ENCODE measurements at places on chromosomes 6 and 20.

DNA sequence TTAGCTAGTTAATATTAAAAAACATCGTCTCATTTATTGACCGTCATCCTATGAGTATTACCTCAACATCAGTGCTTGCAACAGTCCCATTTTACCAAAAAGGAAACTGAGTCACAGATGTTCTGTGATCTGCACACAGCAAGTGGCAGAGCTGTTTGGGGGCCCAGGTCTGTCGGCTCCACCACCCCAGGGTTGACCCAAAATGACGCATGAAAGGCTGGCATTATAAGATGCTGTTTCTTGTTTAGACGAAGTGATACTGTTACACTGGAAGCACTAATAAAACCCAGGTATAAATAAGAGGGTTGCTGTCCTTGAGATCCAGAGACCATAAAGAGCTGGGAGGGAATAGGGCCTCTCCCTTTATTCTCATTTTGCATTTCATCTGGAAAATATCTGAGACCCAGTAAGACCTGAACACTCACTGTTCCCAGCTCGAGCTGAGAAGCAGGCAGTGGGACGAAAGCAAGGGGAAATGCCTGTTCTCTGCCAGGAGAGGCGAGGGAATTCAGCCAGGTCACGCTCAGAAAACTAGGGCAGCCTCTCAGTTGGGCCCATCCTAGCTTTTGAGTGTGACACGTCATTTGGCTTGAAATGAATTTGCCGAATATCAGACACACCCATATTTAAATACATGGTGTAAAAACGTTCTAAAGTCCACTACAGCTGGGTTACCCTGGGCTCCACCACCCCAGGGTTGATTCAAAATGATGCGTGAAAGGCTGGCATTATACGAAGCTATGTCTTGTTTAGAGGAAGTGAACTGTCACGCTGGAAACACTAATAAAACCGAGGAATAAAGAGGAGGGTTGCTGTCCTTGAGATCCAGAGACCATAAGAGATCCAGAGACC lies 1.4 kb upstream of the MICAL1 start:
- DNase-seq = peak; percentile 54

GRCh38 chr6:42904467-42904866 lies 11.4 kb upstream of the PTCRA start:
- no peak for DNase-seq

- no peak for DNase-seq
These were observed 37.4 kb upstream of the GABRR1 start for GRCh38 chr6:89254569-89254968.

- DNase-seq = no peak
These were observed 17.1 kb downstream of the MRPL14 start for GRCh38 chr6:44110005-44110676.

DNA sequence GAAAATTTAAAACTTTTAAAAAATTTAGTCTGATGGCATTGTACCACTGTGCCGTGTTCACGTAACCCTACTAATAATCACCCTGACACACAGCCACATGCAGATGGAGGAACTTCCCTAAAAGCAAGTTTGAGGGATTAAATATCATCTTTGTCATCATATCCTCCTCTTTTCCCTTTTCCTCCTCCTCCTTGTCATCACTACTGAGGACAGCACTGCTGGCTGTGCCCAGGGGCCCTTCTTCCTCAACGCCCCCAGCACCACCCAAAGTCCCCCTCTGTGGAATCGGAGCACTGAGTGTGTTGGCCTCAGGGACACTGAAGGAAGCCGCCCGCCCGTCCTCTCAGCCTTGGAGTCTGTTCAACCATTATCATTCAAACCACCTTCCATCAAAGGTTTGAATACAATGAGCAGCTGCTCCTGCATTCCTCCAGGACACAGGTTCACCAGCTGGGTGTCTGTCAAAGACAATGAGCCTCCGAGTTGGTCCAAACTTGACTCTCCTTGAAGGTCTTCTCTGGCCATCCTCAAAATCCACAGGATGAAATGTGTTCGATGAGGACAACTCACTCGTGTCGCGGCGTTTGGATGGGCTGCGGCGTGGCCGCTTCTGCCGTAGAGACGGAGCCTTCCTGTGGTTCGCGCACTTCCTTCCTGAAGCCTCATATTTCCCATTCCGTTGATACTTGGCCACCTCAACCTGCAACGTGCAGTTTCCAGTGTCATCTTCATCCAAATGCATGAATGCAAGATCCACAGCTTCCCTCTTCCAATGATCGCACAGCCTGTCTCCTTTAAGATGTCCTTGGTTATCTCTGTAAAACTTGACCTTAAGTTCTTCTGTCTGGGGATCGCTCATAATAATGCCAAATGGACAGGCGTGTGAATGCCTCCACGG lies 23.3 kb downstream of the NQO2 start:
- peak; percentile 77 for DNase-seq

- DNase-seq = no peak
These were observed 3.3 kb downstream of the PLN start for GRCh38 chr6:118551063-118552053.

DNA sequence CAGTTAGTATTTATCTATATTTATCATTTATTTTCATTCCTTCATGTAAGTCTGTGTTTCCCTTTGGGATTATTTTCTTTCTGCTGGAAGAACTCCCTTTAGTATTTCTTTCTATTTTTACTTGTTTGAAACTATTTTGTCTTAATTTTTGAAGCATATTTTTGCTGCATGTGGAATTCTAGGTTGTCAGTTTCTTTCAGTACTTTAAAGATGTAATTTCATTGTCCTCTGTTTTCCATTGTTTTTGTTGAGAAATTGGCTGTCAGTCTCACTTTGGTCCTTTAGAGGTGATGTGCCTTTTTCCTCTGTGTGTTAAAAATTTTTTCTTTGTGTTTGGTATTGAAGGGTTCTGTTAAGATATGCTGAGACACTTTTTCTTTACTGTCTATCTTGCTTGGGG lies 17.1 kb downstream of the RNF182 start:
- DNase-seq = no peak

DNA sequence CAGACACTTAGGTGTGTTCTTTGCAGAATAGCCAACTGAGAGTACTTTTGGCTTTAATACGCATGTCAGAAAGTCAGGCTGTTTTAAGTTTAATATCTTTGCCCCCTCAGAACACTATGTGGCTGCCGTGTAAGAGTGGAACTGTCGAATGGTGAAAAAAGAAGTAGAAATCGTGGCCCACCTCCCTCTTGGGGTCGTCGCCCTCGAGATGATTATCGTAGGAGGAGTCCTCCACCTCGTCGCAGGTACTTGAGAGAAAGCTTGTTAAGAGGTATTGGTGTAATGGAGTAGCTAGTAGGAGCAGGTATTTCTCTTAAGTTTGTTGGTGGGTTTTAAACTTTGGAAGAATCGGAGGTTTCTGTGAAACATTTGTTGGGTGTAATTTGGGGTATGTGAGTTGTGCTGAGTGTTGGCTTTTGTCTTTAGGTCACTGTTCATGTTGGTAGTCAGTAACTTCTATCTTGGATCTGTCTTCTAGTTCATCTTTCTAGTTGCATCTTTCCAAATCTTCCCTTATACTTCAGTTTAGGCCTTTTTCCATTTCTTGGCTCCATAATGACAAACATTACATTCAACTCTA lies 4.7 kb downstream of the SRSF3 start:
- no peak for DNase-seq

GRCh38 chr6:99344289-99344688 lies 5.2 kb downstream of the FAXC start:
- no peak for DNase-seq

- peak; percentile 62 for DNase-seq
These were observed 49.8 kb downstream of the CPXM1 start for GRCh38 chr20:2750491-2751251.

DNA sequence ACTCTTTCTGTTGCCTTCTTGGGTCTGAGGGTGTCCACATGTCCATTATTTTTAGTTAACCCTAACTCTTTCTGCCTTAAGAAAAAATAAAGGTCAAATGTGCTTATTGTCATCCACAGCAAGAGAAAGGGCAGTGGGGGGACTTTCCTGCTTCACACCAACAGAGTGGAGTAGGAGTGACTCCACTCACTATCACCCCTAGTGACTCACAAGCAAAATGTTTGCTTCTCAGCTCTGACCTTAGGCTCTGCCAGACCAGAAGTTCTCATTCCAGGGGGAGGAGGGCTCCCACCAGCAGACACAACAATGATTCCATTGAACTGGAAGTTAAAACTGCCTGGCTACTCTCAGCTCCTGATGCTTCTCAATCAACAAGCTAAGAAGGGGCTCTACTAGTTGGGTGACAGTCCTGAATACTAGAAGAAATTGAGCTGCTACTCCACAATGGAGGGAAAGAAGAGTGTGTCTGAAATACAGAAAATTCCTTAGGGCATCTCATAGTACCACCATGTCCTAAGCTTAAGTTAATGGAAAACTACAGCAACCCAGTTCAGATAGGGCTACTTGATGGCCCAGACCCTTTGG lies 83.9 kb upstream of the AFDN start:
- no peak for DNase-seq

GRCh38 chr20:61053487-61053886 lies 198.6 kb upstream of the CDH4 start:
- DNase-seq = no peak

GRCh38 chr6:42409581-42409980 lies 42.1 kb downstream of the TRERF1 start:
- DNase-seq = no peak

- no peak for DNase-seq
These were observed 66.2 kb upstream of the PTGIS start for GRCh38 chr20:49634116-49634515.

- DNase-seq = peak; percentile 3
These were observed 61.6 kb downstream of the PHACTR3 start for GRCh38 chr20:59665656-59666555.

GRCh38 chr20:33130568-33131061 lies 37.3 kb upstream of the BPIFA2 start:
- DNase-seq = no peak

GRCh38 chr6:163943607-163944385 lies 529.3 kb downstream of the QKI start:
- no peak for DNase-seq

DNA sequence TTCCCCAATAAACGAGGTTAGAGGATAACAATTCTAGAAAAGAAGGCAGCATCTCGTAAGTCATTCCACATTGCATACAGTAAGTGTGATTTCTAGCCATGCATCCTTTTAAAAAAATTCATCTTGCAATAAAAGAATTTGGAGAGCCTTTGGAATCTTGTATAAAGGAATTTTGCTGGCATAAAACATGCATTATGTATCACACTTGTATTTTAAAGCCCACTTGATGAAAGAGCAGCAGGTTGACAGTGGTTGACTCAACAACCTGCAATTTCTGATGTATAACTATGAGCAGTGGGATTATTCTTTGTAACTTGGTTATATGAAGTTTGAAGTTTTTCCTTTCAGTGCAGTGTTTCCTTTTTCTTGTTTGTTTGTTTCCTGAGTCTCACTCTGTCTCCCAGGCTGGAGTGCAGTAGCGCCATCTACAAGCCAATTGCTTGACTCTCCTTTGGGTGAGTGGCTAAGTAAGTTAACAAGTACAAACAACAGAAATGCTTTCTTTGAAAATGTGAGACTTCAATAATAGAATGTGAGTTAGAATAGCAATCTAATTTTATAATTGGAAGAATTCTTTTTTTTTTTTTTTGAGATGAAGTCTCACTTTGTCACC lies 39.9 kb downstream of the JARID2 start:
- DNase-seq = no peak

DNA sequence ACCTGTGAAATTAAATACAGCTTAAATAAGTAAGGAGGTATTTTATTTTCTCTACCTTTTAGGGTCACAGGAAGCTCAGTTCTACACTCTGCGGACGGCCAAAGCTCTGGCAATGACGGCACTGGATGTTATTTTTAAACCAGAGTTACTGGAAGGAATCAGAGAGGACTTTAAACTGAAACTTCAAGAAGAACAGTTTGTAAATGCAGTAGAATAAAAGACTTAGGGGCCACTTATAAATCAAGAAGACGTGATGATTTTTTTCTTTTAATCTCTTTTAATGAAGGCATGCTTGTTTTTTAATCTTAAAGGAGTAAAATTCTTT lies 16.2 kb downstream of the PM20D2 start:
- DNase-seq = no peak

DNA sequence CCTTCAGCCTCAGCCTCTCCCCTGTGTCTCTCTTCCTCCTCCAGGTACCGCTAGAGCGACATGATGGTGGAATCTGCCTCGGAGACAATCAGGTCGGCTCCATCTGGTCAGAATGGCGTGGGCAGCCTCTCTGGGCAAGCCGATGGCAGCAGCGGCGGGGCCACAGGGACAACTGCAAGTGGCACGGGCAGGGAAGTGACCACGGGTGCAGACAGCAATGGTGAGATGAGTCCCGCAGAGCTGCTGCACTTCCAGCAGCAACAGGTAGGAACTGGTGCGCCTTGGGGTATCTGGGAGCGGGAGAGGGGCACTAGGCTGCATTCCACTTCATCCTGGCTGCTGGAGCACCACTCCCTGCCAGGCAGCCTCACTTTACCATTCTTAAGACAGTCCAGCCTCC lies 19.5 kb downstream of the FOXP4 start:
- no peak for DNase-seq

DNA sequence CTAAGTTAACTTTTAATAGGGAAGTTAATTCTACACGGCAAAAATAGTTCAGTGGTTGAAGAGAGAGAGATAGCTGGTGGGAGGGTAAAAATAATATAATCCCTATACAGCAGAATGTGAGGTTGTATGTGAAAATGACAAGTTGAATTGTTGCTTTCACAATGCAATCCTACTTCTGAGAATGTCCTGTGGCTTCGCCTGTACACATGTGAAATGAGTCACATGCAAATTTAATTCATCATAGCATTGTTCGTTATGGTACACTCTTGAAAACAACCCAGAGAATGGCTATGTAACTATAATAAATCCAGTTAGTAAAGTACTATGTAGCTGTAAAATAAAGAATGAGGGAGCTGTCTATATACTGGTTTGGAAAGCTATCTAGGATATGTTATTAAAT lies 46.0 kb upstream of the HINT3 start:
- no peak for DNase-seq

DNA sequence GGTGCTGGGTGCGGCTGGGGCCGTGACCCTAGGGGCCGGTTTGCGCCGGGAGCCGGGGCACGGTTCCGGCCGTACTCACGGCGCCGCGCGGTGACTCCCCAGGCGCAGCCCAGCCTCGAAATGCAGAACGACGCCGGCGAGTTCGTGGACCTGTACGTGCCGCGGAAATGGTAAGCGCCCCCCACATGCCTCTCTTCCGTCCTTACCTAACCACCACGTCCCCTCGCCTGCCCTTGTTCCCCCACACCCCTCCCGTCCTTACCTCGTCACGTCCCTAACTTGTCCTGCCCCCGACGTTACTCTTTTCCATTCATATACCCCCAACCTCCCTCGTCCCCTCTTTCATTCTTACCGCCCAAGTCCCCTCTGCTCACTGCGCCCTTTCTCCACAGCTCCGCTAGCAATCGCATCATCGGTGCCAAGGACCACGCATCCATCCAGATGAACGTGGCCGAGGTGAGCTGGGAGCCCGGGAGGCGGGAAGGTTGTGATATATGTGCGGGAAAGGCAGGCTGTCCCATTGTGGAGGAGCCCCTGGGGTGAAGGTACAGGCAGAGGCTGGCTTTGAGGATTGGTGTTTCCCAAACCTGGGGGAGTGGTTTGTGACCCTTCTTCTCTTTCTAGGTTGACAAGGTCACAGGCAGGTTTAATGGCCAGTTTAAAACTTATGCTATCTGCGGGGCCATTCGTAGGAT lies 463 bp downstream of the RPS21 start:
- no peak for DNase-seq

Measured in activated CD8-positive, alpha-beta memory T cell treated with anti-CD3 and anti-CD28 coated beads for 24 hours (primary cell).